ENCODE measurements at places on chromosomes 16 and 17.
A peak's percentile ranks its signal among the peaks of the same experiment; 100 is the strongest.

DNA sequence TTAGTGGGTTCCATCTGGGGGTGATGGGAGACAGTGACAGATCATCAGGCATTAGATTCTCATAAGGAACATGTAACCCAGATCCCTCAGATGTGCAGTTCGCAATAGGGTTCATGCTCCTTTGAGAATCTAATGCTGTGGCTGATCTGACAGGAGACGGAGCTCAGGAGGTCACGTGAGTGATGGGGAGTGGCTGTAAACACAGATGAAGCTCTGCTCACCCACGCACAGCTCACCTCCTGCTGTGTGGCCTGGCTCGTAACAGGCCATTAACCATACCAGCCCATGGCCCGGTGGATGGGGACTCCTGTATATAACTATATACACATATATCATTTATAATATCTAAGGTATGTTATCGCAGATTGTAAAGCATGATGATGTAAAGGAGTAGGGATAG is 214.2 kb downstream of the MAF start:
- DNase-seq = no peak

- no peak for DNase-seq
These were observed 24.3 kb upstream of the GPRC5B start for GRCh38 chr16:19908921-19909320.

- no peak for DNase-seq
These were observed 155.8 kb upstream of the NETO2 start for GRCh38 chr16:47299587-47299986.

DNA sequence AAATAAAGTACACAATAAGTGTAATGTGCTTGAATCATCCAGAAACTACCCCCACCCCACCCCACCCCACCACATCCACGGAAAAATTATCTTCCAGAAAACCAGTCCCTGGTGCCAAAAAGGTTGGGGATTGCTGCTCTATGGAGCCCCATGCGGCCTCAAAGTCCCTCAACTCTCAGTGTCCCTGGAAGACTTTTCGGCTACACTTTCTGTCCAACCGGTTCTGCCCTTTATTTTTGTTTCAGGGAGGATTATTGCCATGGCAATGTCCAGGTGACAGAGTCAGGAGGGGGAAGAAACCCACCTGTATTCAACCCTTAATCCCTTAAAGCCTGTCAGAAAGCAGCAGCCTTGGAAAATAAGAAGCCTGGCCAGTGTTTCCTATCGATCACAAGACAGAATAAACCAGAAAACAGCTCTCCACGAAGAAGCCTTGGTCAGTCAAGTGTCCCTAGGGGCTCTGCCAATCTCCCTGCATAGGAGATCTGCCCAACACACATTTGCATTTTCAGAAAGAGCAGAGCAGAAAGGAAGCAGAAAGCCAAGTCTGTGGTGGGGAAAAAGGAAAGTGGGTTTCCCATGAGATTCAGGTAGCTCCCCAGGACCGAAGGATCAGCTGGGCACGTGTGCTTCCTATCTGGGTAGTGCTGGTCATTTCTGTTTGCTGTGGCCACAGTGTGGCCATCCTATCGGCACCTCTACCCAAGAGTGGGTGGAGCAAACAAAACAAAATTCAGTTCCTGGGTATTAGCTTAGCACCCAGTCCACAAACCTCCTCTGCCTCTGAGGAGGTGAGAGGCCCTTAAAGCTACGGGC is 342.7 kb downstream of the SOX9 start:
- DNase-seq = peak; percentile 36

DNA sequence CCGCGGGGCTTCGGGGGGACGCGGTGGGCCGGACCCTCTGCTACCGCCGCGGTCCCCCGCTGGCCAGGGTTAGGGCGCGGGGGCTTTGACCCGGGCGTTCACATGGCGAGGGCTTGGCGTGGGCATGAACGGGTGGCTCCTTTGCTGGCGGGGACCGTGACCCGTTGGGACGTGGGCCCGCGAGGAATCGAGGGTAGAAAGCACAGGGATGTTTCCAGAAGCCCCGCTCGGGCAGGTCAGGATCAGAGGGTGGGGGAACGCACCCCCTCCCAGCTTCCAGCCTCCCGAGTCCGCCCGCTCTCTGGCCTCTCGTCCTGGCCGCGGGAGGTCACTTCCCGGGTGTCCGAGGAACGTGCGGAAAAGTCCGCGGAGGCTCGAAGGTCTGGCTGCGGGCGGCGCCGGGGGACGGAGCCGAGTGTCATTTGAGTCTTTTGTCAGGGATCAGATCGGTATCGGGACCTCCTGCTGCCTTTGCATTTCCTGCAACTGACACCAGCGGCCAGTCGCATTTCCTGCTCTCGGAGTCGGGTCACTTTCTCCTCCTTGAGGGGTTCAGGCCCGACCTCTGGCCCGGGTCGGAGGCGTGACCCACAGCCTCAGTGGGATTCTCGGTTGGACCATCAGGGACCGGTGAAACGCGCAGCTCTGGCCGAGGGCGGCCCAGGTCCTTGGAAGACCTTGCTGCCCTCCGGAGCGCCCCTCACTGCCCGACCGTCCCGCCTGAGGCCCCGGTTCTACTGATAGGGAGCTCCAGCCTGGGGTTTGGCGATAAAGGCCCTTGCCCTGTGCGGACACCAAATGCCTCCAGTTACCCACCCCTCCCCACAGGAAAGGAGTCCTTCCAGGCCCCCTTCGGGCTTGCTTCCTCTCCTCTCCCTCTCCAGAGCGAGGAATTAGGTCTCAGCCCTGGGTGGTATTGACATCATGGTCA is 702 bp upstream of the WNT3 start:
- no peak for DNase-seq

DNA sequence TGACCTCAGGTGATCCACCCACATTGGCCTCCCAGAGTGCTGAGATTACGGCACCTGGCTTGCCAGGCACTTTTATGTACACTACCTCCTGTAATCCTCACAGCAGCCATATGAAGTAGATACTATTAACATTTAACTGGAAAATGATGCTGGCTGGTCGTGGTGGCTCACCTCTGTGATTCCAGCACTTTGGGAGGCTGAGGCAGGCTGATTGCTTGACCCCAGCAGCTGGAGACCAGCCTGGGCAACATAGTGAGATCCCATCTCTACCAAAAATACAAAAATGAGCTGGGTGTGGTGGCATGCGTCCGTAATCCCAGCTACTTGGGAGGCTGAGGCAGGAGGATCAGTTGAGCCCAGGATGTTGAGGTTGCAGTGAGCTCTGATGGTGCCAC is 2.0 kb upstream of the MAPK3 start:
- DNase-seq = no peak

DNA sequence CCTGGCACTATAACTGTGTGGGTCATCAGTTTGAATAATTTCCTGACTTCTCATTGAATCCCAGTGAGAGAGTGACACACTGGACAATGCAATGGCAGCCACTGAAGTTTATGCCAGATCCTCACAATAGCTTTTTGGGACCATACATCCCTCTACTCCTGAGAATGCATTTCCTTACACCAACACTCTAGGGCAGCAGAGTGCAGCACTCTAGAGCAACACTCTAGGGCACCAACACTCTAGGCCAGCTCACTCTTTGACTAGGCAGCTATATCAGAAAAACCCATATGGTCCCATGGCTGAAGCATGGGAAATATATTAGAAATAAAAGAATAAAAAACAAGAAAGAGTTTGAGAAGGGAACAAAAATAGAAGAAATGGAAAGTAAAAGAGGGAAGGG is 309.2 kb downstream of the MAP2K6 start:
- no peak for DNase-seq

DNA sequence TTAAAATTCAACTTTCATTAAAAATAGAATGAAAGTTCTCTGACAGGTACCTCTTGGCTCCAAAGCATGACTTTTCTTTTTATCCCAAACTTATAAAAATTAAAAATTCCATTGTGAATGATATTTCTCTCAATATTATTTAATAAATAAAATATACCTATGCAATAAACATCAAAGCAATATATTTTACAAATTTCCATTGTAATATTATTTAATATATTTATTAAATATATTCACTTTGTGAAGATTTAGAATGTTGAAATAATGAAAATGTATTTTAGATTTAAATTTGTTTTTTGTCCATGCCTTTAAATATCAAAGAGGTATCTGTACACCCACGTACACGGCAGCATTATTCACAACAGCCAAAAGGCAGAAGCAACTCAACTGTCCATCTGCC is 147.8 kb downstream of the CEP112 start:
- DNase-seq = no peak

GRCh38 chr16:31130336-31130891 is 5.1 kb downstream of the PRSS8 start:
- no peak for DNase-seq

GRCh38 chr16:15822957-15823356 is 33.9 kb downstream of the MYH11 start:
- DNase-seq = no peak

DNA sequence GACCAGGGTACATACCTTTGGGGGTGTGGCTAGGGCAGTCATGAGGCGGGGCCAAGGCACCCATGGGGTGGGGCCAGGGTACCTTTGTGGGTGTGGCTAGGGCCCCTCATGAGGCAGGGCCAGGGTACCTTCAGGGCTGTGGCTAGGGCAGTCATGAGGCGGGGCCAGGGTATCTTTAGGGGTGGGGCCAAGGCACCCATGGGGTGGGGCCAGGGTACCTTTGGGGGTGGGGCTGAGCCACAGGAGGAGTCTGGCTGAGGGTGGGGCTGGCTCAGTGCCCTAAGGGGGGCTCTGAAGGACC is 3.5 kb downstream of the GNG13 start:
- no peak for DNase-seq

DNA sequence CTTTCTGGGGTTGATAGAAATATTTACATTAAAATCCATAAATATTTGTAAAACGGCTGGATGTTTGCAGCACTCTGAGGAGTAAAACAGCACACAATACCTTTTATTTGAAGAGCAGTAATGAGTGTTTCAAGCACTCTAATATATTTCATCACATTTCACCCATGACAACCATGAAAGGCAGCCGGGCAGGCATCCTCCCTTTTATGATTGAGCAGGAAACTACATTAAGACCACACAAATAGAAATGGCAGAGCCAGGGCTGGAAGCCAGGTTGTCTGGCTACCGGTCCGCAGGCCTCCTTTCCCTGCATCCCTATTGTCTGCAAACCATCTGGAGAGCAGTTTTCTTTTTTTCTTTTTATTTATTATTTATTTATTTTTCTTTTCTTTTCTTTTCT is 23.1 kb upstream of the GPRC5C start:
- no peak for DNase-seq

DNA sequence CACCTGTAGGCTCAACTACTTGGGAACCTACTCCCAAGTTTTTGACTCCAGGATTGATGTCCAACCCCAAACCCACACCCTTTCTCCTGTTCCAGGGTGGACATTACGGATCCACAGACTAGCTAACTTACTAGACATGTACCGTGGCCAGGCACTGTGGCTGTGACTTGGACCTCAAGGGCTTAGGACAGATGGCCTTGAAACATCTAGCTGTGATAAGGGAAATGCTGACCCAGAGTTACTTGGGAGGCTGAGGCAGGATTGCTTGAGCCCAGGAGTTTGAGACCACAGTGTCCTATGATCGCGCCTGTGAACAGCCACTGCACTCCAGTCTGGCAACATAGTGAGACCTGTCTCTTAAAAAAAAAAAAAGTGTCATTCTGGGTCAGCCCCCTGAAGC is 4.2 kb downstream of the STARD3 start:
- no peak for DNase-seq

DNA sequence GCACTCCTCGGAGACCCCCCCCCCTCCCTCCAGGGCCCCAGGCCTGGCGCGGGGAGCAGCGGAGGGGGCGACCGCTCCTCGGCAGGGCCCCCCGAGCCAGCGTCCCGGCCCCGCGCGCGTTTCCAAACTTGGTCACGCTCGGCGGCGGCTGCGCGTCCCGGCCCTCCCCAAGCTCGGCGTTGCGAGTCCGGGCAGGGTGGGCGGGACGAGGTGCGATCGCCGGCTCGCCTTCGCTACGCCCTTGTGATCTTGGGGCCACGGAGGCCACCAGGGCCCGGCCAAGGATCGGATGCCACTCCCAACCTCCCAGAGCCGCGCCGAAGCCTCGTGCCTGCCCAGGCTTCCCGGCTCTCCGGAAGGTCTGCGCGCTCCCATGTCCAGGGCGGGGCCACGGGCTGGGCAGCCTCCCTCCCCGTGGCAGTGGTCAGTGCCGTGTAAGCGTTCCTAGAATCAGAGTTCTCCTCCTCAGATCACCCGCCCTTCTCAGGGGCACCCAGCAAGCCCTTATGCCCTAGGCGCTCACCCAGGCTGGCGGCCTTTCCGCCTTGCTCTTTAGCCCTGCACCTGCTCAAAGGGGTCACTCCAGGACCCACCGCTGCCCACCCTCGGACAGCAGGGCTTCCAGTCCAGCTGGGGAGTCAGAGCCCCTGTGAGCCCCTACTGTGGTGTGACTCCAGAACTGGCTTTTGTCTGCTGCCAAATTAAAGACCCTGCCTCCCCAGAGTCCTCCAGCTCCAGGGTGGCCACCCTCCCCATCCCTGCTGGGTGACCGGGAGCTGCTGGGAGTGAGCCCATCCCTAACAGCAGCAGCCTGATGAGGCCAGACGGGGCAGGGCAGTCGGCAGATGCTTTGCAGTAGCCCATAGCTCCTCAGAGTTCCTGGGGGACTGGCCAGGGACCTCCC is 12.2 kb upstream of the MRPS23 start:
- DNase-seq = no peak

DNA sequence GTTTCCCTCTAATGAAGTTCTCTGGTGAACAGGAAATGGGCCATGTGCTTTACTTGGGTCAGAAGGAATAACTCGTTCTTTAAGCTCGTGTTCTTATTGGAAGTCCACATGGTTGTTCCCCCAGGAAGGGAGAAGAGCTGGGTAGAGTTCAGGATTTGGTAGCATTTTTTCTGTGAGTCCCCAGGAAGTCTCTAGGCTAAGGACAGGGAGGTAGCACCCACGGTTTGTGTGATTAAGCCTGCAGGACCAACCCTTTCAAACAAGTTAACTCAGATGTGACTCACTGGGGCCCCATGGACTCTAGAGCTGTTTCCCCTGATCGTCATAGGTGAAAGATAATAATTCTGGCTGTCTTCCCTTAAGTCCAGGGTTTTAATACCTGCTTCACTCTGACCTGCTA is 16.4 kb downstream of the SAP30BP start:
- no peak for DNase-seq
